Karpas-422 (cell line): ENCODE measurements at places on chromosomes 7 and 10.
A peak's percentile ranks its signal among the peaks of the same experiment; 100 is the strongest.

DNA sequence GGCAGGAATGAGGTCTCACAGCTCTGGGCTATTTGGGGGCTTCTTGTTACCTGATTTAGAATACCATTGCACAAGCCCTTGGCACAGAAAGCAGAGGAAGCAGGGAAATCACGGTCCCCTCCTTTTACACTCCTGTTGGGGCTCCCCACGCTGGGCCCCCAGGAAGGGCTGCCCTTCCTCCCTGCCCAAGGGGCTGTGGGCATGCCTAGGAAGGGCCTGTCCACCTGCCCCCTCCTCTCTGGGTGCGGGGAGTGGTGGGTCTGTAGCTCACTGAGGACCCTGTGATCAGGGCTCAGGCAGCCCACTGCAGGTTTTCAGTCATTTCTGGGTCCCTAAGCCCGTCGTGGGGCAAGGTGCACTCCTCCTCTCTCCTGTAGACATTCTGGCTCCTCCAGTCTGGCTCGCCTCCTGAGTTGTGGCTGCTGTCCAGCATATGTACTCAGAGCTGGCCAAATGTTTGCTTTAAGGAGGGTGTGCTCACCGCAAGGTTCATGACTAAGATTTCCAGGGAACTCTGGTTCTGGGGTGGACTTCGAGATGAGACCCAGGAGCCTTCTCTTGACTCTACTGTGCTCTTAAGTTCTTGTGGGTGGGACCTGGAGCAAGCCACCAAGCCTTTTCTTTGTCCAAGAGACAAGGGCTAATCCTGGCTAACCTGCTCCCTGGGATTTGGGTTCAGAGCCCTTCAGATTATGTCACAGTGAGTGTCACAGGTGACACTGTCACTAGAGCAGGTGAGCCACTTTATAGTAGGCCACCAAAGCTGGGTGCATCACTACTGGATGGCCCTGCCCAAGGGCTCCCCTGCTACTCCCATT lies 56.0 kb downstream of the TACR2 start:
- no peak overlapping the region for H3K4me3 ChIP-seq
- DNase-seq = no peak
- peaks cover 12% of the 10 kb centered on the region; the same call in 1 of the 2 replicates for H3K36me3 ChIP-seq
- H3K27me3 ChIP-seq = no peaks in the 10 kb centered on the region
- no peak overlapping the region for H3K27ac ChIP-seq

- peaks cover 18% of the 10 kb centered on the region for H3K4me1 ChIP-seq
- no peak for DNase-seq
- no peak overlapping the region for H3K4me3 ChIP-seq
- no peaks in the 10 kb centered on the region for H3K27me3 ChIP-seq
Measured at GRCh38 chr7:100855515-100855914, 3.0 kb downstream of the SLC12A9 start.

DNA sequence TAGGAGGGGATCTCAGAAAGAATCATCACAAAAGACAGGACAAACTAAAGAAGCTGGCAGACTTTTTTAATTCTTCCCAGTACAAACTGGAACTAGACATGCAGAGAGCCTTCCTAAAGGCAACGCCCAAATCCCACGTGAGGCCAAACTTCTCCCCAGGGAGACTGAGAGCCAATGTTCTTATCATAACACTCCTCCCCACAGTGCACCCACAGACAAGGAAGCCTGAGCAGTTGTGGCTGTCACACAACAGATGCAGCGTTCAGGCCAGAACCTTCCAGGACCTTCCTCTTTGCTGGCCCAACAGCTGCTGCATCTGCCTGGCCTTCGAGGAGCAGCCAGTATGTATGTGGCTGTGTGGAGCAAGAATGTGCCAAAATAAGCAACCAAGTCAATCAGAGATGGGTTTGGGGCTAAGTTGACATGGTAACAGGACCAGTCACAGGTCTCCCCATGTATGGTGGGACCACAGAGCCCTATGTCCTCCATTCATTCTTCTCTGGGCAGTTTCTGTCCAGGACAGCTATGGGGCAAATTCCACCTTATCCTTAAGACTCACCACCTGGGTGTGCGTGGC lies 34.9 kb downstream of the SRPK2 start:
- H3K36me3 ChIP-seq = no peaks in the 10 kb centered on the region
- no peak overlapping the region for H3K4me3 ChIP-seq

- H3K4me1 ChIP-seq = no peaks in the 10 kb centered on the region
- no peaks in the 10 kb centered on the region for H3K36me3 ChIP-seq
- H3K27me3 ChIP-seq = no peaks in the 10 kb centered on the region
- no peak overlapping the region for H3K4me3 ChIP-seq
- peak; percentile 51 for DNase-seq
Measured at GRCh38 chr10:97067716-97068391, 117.9 kb downstream of the SLIT1 start.

DNA sequence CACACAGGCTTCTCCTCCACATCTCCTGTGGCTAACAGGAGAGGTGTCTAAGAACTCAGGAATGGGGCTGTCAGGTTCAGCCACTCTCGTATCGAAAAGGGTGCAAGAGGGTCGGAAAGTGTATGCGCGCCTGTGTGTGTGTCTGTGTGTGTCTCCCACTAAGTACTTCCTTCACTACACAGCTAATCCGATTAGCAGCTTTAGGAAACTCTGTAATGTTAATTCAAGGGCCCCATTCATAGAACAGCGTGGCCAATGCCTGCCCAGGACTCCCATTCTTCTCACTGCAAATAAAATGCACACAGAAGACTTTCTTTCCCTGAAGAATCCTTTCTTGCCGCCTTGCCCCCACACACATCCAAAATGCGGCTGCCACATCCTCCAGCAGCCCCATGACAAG lies 39.9 kb downstream of the TLL2 start:
- no peak overlapping the region for H3K27ac ChIP-seq
- no peaks in the 10 kb centered on the region for H3K36me3 ChIP-seq

GRCh38 chr7:66557214-66558200 lies 71.2 kb upstream of the KCTD7 start:
- H3K27me3 ChIP-seq = no peaks in the 10 kb centered on the region
- H3K4me3 ChIP-seq = no peak overlapping the region
- H3K4me1 ChIP-seq = no peaks in the 10 kb centered on the region
- DNase-seq = peak; percentile 84
- H3K27ac ChIP-seq = no peak overlapping the region

- H3K27ac ChIP-seq = no peak overlapping the region
- no peaks in the 10 kb centered on the region for H3K36me3 ChIP-seq
- no peak overlapping the region for H3K4me3 ChIP-seq
- H3K27me3 ChIP-seq = no peaks in the 10 kb centered on the region
Measured at GRCh38 chr10:51405580-51406351, 293.6 kb downstream of the CSTF2T start.

DNA sequence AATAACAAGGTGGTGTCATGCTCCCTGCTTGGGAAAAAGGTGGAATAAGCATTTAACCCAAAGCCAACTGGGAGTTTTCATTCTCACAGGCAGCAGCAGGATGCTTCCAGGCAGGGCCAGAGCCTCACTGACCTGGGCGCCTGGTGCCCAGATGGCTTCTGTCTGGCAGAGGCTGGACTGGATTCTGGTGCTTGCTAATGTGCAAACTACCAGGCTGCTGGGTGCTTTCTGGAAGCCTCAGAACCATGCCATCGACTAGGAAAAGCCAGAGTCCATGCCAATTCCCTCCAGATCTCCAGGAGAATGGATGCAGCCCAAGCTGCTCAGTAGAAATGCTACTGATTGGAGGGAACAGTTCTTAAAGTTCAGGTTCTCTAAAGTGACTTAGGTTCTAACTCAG lies 36.2 kb downstream of the VIPR2 start:
- no peak overlapping the region for H3K27ac ChIP-seq
- H3K4me3 ChIP-seq = no peak overlapping the region
- H3K4me1 ChIP-seq = no peaks in the 10 kb centered on the region
- DNase-seq = no peak
- H3K36me3 ChIP-seq = no peaks in the 10 kb centered on the region
- H3K27me3 ChIP-seq = no peaks in the 10 kb centered on the region

DNA sequence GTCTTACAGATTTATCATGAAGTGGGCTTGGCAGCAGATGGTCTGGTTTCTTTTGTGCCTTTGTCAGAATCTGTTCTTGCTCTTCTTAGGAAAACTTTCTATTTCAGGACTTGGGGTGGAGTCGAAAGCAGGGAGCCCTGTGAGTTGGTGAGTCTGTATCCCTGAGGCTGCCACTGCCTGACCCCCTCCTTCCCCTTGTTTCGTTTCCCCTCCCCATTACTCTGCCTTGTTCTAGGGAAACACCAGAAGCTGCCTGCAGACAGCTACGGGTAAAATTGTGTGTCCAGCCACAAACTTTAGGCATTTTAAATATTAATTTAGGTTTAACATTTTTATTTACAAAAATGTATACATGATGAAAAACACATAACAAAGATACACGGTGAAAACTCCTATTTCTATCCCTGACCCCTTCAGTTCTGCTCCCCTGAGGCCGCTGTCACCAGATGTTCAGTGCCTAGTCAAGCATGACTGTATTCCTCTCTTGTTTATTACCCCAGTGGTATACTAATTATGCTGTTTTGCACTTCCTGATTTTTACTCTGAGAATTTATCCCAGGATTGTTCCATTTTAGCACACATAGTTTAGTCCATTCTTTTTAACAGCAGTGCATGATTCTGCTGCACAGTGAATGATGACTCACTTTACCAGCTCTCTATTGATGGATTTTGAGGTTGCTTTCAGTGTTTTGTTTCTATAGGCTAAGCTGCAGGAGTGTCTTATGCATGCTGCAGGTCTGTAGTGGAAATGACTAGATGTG lies 9.1 kb downstream of the TSPAN14 start:
- H3K36me3 ChIP-seq = no peaks in the 10 kb centered on the region
- H3K27ac ChIP-seq = no peak overlapping the region
- no peaks in the 10 kb centered on the region for H3K27me3 ChIP-seq
- H3K4me3 ChIP-seq = no peak overlapping the region
- H3K4me1 ChIP-seq = peaks cover 13% of the 10 kb centered on the region
- no peak for DNase-seq

DNA sequence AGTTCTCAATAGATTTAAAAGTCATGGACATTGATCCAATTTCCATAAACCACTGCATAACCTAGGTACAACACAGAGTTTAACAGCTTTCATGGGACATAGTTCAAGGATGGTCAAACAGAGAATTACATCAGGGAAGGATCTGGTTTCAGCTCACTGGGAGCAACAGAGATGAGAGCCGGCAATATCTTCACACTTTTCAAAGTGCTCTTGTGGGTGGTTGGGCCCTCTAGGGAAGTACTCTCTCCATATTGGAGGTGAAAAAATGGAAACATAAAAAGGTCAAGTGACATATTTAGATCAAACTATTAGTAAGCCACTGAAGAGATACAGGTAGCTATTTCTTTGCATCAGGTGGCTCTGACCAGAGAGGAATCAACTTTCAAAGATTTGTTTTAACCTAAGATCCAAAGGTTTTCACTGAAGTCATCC lies 61.8 kb upstream of the LRRN3 start:
- H3K36me3 ChIP-seq = no peaks in the 10 kb centered on the region
- no peaks in the 10 kb centered on the region for H3K4me1 ChIP-seq
- DNase-seq = no peak

GRCh38 chr10:59372543-59372942 lies 10.2 kb upstream of the FAM13C start:
- no peaks in the 10 kb centered on the region for H3K4me1 ChIP-seq
- H3K27me3 ChIP-seq = no peaks in the 10 kb centered on the region
- DNase-seq = no peak
- H3K36me3 ChIP-seq = no peaks in the 10 kb centered on the region
- H3K27ac ChIP-seq = no peak overlapping the region

- peak; percentile 77 for DNase-seq
- peaks cover 6% of the 10 kb centered on the region for H3K4me1 ChIP-seq
- no peaks in the 10 kb centered on the region for H3K27me3 ChIP-seq
- no peaks in the 10 kb centered on the region for H3K36me3 ChIP-seq
Measured at GRCh38 chr7:38398725-38399321, 125.4 kb upstream of the TARP start.

DNA sequence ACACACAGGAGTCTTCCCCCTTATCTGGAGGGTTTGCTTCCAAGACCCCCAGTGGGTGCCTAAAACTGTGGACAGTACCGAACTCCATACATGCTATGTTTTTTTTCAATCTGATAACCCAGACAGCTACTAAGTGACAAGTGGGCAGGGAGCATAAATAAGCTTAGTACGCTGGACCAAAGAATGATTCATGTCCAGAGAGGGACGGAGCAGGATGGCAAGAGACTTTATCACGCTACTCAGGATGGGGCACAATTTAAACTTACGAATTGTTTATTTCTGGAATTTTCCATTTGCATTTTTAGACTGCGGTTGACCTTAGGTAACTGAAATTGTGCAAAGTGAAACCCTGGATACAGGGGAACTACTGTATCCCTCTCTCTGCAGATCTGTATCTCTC lies 410.0 kb upstream of the MKI67 start:
- H3K4me1 ChIP-seq = peaks cover 3% of the 10 kb centered on the region; the same call in 1 of the 2 replicates
- no peaks in the 10 kb centered on the region for H3K36me3 ChIP-seq
- DNase-seq = no peak
- H3K27me3 ChIP-seq = no peaks in the 10 kb centered on the region; the same call in 1 of the 2 replicates

- no peaks in the 10 kb centered on the region for H3K4me1 ChIP-seq
- DNase-seq = no peak
- no peaks in the 10 kb centered on the region for H3K27me3 ChIP-seq
- H3K27ac ChIP-seq = no peak overlapping the region
- H3K4me3 ChIP-seq = no peak overlapping the region
- H3K36me3 ChIP-seq = no peaks in the 10 kb centered on the region
Measured at GRCh38 chr10:9158675-9159074, 1104.2 kb downstream of the GATA3 start.

DNA sequence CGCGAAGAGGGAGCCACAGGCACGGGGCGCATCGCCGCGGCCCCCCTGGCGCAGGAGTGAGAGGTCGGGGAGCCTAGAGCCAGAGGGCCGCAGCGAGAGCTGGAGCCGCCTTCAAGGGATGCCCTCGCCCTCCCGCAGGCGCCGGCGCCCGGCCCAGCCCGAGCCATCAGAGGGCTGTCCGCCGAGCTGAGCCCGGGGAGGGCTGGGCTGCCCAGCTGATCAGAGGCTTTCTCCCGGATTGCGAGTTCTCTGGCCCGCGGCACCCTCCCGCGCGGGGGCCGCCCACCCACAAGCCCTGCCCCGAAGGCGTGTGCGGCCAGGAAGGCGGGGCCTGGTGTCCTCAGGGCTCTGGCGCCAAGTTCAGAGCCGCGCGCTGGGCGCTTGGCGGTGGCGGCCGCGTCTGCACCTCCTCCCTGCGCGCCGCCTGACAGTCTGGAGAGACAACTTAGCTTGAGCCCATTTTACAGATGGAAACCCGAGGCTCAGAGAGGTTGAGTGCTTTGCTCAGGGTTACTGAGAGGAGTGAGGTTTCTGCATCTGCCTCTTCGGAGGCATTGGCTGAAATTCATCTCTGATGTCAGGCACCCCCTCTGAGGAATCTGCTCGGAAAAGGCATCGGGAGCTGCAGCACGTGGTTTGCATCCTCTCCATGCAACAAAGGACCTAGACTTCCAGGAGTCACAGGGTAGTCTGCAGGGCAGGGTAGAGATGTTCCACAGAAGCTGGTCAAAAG lies 3.8 kb upstream of the ANTXRL start:
- no peaks in the 10 kb centered on the region for H3K36me3 ChIP-seq
- H3K27me3 ChIP-seq = no peaks in the 10 kb centered on the region
- no peak overlapping the region for H3K4me3 ChIP-seq
- H3K27ac ChIP-seq = no peak overlapping the region

GRCh38 chr7:35379481-35379880 lies 125.6 kb upstream of the TBX20 start:
- no peaks in the 10 kb centered on the region for H3K27me3 ChIP-seq
- no peak for DNase-seq
- no peak overlapping the region for H3K27ac ChIP-seq
- H3K4me3 ChIP-seq = no peak overlapping the region
- H3K36me3 ChIP-seq = no peaks in the 10 kb centered on the region
